ENCODE measurements at places on chromosomes 5 and 9. TPM values are rescaled to one million over a fixed set of nuclear protein-coding genes. Genes with fewer than 3 reads are reported as not detected.

ASPN gene
- polyA plus RNA-seq, result 1.7 TPM

- peaks cover 14% of the 10 kb centered on the region for H3K4me1 ChIP-seq
- DNase-seq, result no peak
- no peak overlapping the region for H3K27ac ChIP-seq
- H3K36me3 ChIP-seq, result no peaks in the 10 kb centered on the region
- no peaks in the 10 kb centered on the region for H3K27me3 ChIP-seq
These were observed 114.6 kb upstream of the SPOCK1 start for GRCh38 chr5:137613554-137614265.

GRCh38 chr5:2017540-2018389, 135.0 kb upstream of the IRX4 start:
- DNase-seq, result peak; percentile 42
- no peak overlapping the region for H3K27ac ChIP-seq
- H3K4me1 ChIP-seq, result no peaks in the 10 kb centered on the region
- H3K27me3 ChIP-seq, result peaks cover 28% of the 10 kb centered on the region
- H3K4me3 ChIP-seq, result no peak overlapping the region

KCNMB1 gene
- not detected for polyA plus RNA-seq

DNA sequence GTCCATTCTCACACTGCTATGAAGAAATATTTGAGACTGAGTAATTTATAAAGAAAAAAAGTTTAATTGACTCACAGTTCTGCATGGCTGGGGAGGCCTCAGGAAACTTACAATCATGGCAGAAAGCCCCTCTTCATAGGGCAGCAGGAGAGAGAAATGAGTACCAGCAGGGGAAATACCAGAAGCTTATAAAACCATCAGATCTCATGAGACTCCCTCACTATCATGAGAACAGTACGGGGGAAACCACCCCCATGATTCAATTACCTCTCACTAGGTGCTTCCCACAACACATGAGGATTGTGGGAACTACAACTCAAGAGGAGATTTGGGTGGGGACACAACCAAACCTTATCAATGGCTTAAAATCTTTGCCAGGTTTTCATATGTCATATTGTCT, 20.3 kb upstream of the TENT4A start:
- H3K27ac ChIP-seq, result no peak overlapping the region
- H3K36me3 ChIP-seq, result no peaks in the 10 kb centered on the region

GRCh38 chr9:117403403-117403811, 11.4 kb downstream of the ASTN2 start:
- peaks cover 7% of the 10 kb centered on the region for H3K36me3 ChIP-seq
- H3K4me1 ChIP-seq, result peaks cover 72% of the 10 kb centered on the region
- no peaks in the 10 kb centered on the region for H3K27me3 ChIP-seq
- no peak overlapping the region for H3K4me3 ChIP-seq

DNA sequence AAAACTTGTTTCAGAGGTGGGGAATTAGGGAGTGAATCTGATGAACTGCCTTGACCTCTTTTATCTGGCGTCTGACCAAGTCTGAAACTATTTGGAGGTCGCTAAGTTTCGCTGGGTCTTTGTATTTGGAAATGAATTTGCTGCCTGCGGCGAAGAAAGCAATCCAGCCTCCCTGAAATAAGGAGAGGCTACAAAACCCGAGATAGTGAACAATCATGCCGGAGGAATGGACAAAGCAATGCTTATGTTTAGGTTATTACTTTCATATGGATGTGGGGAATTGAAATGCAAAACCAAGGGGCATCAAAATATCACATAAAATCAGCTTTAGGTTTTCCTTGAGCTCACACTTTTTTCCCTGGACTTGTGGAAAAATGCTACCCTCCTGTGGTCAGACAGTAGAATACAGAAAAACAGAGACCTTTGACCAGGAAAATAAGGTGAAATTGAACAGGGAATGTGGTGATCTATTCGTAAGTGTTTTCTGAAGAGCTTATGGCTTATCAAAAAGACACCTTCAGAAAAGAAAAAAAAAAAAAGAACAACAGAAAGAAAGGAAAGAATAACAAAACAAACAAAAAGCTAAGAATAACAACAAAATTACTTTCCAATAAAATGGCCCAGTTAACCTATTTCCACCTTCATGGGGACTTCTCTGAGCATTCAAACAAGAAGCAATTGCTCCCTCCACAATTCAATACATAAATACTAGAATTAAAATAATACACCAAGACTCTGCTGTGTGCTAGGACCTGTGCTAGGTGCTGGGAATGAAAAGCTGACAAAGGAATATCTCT, 68.6 kb upstream of the DPYSL3 start:
- no peaks in the 10 kb centered on the region for H3K36me3 ChIP-seq
- H3K4me3 ChIP-seq, result no peak overlapping the region
- H3K27ac ChIP-seq, result no peak overlapping the region

- DNase-seq, result no peak
- H3K4me1 ChIP-seq, result no peaks in the 10 kb centered on the region
- no peaks in the 10 kb centered on the region for H3K36me3 ChIP-seq
These were observed 74.1 kb upstream of the GHR start for GRCh38 chr5:42349163-42349562.

SLC1A3 gene
- polyA plus RNA-seq, result not detected

- H3K27me3 ChIP-seq, result no peaks in the 10 kb centered on the region
- no peak overlapping the region for H3K4me3 ChIP-seq
- no peaks in the 10 kb centered on the region for H3K4me1 ChIP-seq
- DNase-seq, result no peak
These were observed 105.5 kb upstream of the CPLX2 start for GRCh38 chr5:175765858-175766257.

GRCh38 chr9:38020151-38021076, 48.6 kb downstream of the SHB start:
- DNase-seq, result no peak
- H3K27me3 ChIP-seq, result no peaks in the 10 kb centered on the region
- H3K4me1 ChIP-seq, result peaks cover 92% of the 10 kb centered on the region

TMEM174 gene
- polyA plus RNA-seq, result not detected

GRCh38 chr5:68007451-68007850, 208.1 kb upstream of the PIK3R1 start:
- no peak overlapping the region for H3K27ac ChIP-seq
- no peaks in the 10 kb centered on the region for H3K27me3 ChIP-seq
- no peaks in the 10 kb centered on the region for H3K4me1 ChIP-seq

GPR150 gene
- polyA plus RNA-seq, result 0.06 TPM

DNA sequence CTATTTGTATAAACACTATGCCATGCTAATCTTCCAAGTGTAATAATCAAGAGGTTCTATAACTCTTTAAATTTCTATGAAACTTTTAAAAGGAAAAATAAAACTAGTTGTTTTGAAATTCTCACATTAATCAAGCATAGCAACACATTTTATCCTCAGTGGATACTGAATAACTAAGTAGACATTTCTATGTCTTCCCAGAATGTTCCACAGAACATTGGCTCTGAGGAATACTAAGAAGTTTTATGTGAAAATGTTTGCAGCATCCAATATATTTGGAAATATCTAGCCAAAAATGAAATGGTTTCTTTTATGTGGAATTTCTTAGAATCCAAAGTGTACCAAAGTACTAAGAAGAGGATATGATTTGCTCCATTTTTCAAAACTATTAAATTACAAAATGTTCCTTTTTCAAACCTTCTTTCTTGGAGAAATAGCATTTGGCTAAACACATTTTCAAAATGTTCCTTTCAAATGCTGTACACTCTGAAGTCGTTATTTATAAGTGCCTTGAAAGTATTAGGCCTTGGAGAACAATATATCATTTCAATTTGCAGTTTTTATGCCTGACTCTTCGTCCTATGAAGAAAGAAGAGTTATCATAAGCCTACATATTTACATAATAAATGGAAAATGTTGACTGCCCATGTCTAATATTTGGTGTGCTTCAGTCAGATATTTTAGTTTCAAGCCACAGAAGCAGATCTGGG, 175.6 kb upstream of the COX7C start:
- H3K27ac ChIP-seq, result no peak overlapping the region
- no peak for DNase-seq
- H3K4me3 ChIP-seq, result no peak overlapping the region
- no peaks in the 10 kb centered on the region for H3K4me1 ChIP-seq
- H3K36me3 ChIP-seq, result no peaks in the 10 kb centered on the region

GRCh38 chr5:116922532-116922931, 347.9 kb upstream of the SEMA6A start:
- no peak for DNase-seq
- no peaks in the 10 kb centered on the region for H3K27me3 ChIP-seq
- no peaks in the 10 kb centered on the region for H3K4me1 ChIP-seq
- H3K27ac ChIP-seq, result no peak overlapping the region

TRIM36 gene
- 0.42 TPM for polyA plus RNA-seq

GRCh38 chr9:83071626-83072025, 8.7 kb upstream of the RASEF start:
- no peak overlapping the region for H3K4me3 ChIP-seq
- H3K4me1 ChIP-seq, result no peaks in the 10 kb centered on the region
- H3K27me3 ChIP-seq, result no peaks in the 10 kb centered on the region
- H3K27ac ChIP-seq, result no peak overlapping the region
- no peaks in the 10 kb centered on the region for H3K36me3 ChIP-seq

OTP gene
- polyA plus RNA-seq, result not detected

DNA sequence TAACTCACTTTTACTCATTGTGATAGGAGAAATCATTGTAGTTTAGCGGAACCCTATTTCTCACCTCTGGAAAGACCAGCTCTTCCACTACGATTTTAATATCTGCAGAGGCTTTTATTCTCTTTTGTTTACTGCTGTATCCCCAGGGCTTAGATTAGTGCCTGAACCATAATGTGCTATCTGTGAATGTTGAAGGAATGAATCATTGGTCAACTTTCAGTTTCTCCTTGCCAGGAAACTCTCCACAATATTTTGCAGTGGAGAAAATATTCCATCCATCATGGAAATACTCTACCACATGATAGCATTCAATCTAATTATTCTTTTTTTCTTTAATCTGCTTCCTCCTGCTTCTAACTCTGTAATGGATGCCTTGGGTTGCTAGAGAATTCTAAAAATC, 263.5 kb upstream of the PTPRD start:
- no peaks in the 10 kb centered on the region for H3K4me1 ChIP-seq
- no peak for DNase-seq
- H3K27me3 ChIP-seq, result no peaks in the 10 kb centered on the region
- no peak overlapping the region for H3K4me3 ChIP-seq
- H3K27ac ChIP-seq, result peak overlapping the region; percentile 71

- peaks cover 10% of the 10 kb centered on the region for H3K27me3 ChIP-seq
- peak; percentile 60 for DNase-seq
- H3K27ac ChIP-seq, result no peak overlapping the region
- H3K36me3 ChIP-seq, result no peaks in the 10 kb centered on the region
- no peaks in the 10 kb centered on the region for H3K4me1 ChIP-seq
These were observed 6.8 kb upstream of the NTNG2 start for GRCh38 chr9:132154863-132155567.

- H3K27ac ChIP-seq, result no peak overlapping the region
- no peaks in the 10 kb centered on the region for H3K36me3 ChIP-seq
- no peaks in the 10 kb centered on the region for H3K27me3 ChIP-seq
These were observed 158.6 kb upstream of the PPP1R26 start for GRCh38 chr9:135320943-135321342.

GRCh38 chr5:172637740-172638139, 3.3 kb upstream of the NEURL1B start:
- DNase-seq, result no peak
- no peaks in the 10 kb centered on the region for H3K36me3 ChIP-seq
- no peak overlapping the region for H3K4me3 ChIP-seq

- H3K27me3 ChIP-seq, result no peaks in the 10 kb centered on the region
- no peak overlapping the region for H3K4me3 ChIP-seq
- H3K27ac ChIP-seq, result no peak overlapping the region
- H3K4me1 ChIP-seq, result no peaks in the 10 kb centered on the region
These were observed 57.1 kb upstream of the C5orf46 start for GRCh38 chr5:147963436-147963835.

SLC36A3 gene
- not detected for polyA plus RNA-seq

- no peaks in the 10 kb centered on the region for H3K36me3 ChIP-seq
- no peaks in the 10 kb centered on the region for H3K4me1 ChIP-seq
- no peaks in the 10 kb centered on the region for H3K27me3 ChIP-seq
- DNase-seq, result no peak
These were observed 91.5 kb upstream of the NFIL3 start for GRCh38 chr9:91515074-91515687.

DNA sequence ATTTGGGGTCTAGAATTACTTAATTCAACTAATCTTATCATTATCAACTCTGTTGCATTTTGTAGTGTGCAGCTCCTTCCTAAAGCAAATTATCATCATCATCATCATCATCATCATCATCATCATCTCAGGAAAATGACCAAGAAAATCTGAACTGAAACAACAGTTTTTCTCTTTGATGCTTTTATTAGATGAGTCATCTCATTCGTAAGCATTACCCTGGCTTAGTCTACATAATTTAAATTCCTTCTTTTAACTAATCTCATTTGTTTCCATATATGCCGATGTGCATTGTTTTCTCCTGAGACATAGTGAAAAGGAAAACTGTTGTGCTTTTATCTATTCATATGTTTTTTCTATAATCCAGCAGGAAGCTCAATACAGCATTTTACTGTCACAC, 173.0 kb upstream of the PDE4D start:
- no peak overlapping the region for H3K4me3 ChIP-seq
- no peaks in the 10 kb centered on the region for H3K27me3 ChIP-seq
- no peaks in the 10 kb centered on the region for H3K4me1 ChIP-seq

MED10 gene
- polyA plus RNA-seq, result 68.8 TPM

NUDCD2 gene
- 7.8 TPM for polyA plus RNA-seq

DNA sequence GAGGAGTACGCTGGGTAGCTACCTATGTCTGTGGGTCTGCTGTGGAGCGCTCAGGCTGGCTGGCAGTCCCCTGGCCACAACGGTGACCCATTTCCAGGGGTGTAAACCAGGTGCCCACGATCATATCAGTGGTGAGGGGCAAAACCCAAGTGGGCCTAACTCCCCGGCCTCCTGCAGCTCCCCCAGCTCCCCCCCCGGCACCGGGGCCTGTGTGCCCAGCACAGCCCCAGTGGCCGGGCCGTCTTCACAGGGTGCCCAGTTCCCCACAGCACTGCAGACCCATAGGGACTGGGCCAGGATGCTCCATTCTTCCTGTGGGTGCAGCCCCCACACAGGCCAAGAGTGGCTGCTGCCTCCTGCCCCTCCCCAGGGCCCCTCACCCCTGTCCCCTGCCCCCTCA, 958 bp upstream of the LCN8 start:
- H3K4me3 ChIP-seq, result no peak overlapping the region
- no peak for DNase-seq
- H3K27me3 ChIP-seq, result no peaks in the 10 kb centered on the region
- no peaks in the 10 kb centered on the region for H3K36me3 ChIP-seq

DNA sequence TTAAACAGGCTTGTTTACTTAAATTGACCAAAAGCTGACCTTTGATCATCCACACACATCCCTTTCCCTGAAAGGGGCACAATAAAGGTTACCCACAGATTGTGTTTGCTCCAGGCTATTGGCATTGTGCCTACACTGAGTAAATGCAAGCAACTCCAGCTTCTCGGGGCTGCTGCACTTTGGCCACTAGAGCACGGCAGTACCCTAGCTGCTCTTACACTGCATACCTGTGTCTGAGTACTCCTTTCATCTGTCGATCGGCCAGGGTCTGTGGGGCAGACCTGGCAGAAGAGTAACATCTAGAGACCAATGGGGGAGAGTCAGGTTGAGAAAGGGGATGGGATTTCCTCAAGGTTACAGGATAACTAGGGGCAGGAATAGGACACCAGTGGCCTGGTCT, 281.9 kb upstream of the NMUR2 start:
- H3K4me1 ChIP-seq, result no peaks in the 10 kb centered on the region
- no peaks in the 10 kb centered on the region for H3K36me3 ChIP-seq
- no peak for DNase-seq
- no peak overlapping the region for H3K27ac ChIP-seq
- no peaks in the 10 kb centered on the region for H3K27me3 ChIP-seq

GRCh38 chr9:119009249-119009648, 360.0 kb downstream of the BRINP1 start:
- H3K27me3 ChIP-seq, result no peaks in the 10 kb centered on the region
- H3K27ac ChIP-seq, result no peak overlapping the region
- no peak overlapping the region for H3K4me3 ChIP-seq
- H3K36me3 ChIP-seq, result no peaks in the 10 kb centered on the region

GRCh38 chr5:118844351-118844750, 144.0 kb downstream of the DTWD2 start:
- H3K27me3 ChIP-seq, result no peaks in the 10 kb centered on the region
- H3K27ac ChIP-seq, result no peak overlapping the region
- H3K4me3 ChIP-seq, result no peak overlapping the region
- no peaks in the 10 kb centered on the region for H3K4me1 ChIP-seq
- DNase-seq, result no peak

Measured in SK-N-SH (cell line).